ENCODE measurements at places on chromosomes 6 and 20.

DNA sequence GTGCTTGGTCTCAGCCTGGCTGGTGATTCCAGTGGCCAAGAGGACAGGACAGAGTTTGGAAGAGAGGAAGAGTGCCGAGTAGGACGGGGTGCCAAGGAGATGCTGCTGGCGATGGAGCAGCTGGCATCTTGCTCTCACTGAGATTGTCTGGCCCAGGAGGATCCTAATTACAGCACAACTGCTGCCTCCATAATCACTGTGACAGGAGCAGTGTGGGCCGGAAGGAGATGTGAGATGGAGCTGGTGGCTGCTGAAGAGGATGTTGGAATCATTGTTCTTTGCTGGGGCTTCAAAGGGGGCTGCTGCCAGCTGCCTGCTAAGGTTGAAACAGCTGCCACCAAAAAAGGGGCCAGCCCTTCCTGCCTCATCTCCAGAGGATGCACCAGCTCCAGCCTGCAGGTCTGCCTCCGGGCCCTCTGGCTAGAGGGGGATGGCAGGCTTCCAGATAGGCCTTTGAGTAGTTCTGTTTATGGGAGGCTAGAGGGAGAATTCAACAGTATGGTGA lies 214.4 kb downstream of the RNF144B start:
- no peak for DNase-seq

DNA sequence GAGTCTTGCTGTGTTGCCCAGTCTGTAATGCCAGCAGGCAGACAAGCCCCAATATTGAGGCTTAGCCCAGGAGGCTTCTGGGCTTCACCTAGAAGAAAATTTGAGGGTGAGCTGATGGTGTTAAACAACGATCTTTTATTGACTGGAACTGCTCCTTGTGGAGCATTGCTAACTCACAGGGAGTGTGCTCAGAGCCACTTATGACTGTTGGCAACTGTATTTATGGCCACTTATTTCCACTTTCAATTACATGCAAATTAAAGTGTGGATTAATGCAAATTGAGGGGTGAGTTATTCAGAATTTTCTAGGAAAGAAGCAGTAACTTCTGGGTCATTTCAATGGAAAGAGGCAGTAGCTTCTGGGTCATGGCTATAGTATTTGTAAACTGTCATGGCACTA lies 317.2 kb upstream of the FKBP1C start:
- no peak for DNase-seq

DNA sequence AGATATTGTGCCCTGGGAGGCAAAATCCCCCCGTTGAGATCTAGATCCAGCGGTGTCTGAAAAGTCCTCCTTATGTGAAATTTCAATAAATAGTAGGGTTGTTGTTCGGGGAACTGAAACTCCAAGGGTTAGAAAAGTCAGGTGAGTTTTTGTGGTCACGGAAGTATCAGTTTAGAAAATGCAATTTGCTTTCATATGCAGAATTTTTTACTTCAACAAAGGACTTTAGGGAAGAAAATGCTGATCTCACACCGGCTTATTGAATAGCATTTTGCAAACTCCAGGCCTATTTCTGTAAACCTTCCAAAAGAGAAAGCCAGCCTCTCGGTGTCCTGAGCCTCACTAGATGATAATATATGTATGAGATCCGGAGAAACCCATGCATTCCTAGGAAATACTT lies 254.7 kb downstream of the TSHZ2 start:
- no peak for DNase-seq

- DNase-seq = no peak
Measured at GRCh38 chr20:11726026-11726425, 191.7 kb upstream of the BTBD3 start.

DNA sequence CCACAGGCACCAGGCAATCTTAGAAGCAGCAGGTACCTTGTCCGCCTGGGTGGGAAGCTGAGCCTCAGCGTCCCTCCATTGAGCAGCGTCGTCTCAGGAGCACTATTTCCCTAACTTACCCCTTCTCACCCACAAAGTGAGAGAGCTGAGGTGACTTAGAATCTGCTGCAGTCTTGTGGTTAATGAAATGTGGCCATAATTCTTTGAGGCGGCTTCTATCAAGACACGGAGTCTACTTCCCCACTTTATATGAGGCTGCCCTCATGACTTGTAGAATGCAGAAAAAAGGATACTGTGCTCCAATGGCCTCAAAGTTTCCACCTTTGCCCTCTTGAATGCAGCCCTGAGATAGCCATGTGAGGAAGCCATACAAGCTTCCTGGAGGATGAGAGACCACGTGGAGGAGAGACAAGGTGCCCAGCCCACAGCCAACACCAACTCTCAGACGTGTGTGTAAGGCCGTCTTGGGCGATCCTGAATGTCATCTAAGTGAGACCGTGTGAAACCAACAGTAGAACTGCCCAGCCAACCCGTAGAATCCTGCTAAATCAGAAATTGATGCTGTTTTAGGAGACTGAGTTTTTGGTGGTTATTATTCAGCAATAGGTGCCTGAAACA lies 9.1 kb upstream of the TAGAP start:
- no peak for DNase-seq

- DNase-seq = no peak
Measured at GRCh38 chr6:39840781-39841180, 48.6 kb downstream of the DAAM2 start.

DNA sequence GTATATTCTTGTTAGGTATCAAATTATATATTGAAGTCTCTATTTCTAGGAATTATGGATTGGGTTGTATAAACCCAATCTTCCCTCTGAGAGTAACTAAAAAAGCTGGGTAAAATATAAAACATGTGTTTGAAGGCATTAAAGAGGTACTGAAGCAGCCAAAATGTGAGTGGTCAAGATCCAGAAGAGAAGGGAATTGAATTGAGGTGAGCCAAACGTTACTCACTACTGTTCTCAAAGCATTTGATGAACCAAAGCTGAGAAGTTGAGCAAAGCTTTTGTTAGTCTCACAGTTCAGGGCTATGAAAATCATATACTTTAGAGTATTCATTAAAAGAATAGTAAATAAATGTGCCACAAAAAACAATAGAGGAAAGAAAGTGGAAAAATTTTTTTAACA lies 365.8 kb downstream of the BCKDHB start:
- no peak for DNase-seq

- no peak for DNase-seq
Measured at GRCh38 chr6:157726892-157727628, 96.0 kb upstream of the SNX9 start.

DNA sequence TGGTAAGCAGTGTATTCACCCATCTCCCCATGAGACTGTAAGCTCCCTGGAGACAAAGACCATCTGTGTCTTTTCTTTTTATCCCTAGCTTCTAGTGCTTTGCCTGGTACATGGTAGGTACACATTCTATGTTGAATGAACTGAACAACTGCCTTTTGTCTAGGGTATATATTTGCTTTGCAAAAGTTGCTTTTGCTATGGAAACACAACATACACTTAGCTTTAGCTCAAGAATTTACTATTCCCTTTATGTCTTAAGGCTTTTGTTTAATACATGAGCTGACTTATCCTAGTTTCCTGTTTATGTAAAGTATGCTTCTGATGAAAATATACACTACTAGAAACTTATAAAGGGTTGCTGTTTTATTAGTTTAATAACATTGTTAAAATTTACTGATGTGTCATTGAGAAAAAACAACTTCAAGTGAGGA lies 198.2 kb downstream of the PRL start:
- DNase-seq = no peak

DNA sequence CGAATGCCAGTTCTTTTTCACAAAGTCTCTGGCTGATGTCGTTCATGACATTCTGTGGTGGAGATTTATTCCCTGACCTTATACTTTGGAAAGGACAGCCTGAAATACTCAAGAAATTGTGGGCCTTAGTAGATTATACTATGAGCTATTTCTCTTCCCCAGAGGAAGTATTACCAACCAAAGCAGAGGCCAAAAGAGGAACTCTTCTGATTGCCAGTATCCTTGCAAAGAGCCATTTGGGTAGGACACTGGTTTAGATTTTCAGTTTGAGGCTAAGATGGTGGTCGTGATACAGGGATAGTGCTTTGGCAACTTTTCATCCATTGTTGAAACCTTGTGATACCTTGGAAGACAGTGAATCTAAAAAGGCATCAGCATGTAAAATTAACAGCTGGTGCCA lies 327.3 kb downstream of the HACE1 start:
- no peak for DNase-seq

DNA sequence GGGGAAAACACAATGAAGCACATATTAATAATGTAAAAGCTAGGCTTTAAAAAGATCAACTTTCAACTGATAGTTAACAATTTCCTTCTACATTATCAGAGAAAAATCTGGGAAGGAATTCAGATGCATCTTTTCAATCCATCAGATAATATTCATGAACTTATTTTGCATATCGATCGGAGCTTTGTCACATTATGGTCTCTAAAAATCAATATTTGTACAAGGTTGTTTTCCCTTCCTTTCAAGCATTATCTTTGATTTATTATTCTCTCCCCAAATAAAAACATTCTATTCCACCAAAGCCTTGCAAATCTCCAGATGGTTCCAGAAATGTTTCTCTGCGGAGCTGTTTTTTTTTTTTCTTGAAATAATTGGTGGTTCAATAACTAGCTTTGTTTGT lies 101.9 kb downstream of the GPR63 start:
- no peak for DNase-seq

GRCh38 chr6:112193117-112193516 lies 61.2 kb downstream of the LAMA4 start:
- no peak for DNase-seq

DNA sequence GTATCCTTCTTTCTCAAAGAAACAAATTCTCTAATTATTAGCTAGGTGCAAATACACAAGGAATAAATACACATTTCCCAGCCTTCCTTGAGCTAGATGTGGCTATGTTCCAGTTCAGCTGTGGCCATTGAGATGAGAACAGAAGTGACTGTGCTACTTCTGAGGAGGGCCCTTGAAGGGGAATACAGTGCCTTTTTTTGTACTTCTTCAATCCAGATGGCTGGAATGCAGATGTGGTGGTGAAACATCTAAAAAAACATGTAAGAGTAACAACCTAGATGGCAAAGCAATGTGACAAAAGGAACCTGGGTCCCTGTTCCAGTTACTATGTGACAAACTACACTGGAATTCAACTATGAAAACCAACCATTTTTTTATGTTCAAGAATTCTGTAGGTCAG lies 115.4 kb upstream of the DST start:
- no peak for DNase-seq

- DNase-seq = no peak
Measured at GRCh38 chr20:6140947-6141346, 18.1 kb upstream of the FERMT1 start.

GRCh38 chr6:166308033-166308768 lies at the start of gene PRR18:
TSS of gene PRR18 (minus strand) at chr6:166308392. CDS start at chr6:166308142, 250 bp downstream.
- no peak for DNase-seq

DNA sequence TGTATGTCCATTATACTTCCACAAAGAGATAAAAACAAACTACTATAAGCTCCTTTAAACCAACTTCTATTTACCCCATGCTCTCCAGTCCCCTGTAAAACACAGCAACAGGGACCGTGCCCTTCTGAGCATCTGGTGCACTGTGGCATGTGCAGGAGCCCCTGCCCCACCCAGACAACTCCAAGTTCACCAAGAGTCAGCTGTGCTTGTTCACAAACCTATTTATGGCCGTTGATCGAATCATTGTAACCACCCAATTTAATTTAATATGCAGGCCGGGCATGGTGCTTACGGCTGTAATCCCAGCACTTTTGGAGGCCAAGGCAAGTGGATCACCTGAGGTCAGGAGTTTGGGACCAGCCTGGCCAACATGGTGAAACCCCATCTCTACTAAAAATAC lies 13.7 kb upstream of the BLCAP start:
- DNase-seq = no peak

GRCh38 chr6:27133281-27134227 lies 113.9 kb upstream of the PRSS16 start:
- no peak for DNase-seq

DNA sequence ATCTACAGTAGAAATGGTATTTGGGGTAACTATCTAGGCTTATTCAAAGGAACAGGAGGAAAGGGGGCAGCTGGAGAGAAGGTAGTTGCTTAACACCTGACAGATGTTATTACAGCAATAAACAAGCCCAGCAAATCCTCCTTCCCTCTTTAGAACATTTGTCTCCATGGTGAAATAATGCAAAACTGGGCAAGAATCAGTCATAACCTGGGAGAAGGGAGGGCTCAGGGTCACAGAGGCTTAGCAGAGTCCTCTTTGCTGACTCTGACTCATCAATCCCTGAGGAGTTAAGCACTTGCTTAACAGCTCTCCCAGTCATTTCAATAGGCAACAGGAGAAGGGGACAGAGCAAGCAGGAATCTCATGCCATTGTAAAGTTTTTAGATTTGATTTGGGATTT lies 230.3 kb downstream of the IBTK start:
- DNase-seq = no peak

DNA sequence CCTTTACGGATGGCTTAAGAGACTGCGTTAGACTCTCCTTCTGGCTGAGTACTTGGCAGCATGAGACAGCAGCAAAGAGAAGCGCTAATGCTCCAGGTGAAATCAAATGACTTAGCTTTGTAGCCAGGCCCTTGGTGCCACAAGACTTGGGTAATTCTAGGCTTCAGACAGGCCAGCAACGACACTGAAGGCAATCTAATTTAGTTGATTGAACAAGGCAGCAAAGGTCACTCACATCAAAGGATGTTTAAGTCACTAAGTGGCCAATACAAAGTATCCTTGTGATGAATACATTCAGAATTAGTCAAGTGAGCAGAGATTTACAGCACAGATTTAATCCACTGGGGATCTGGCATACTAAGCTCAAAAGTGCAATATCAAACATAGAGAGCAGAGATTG lies 113.2 kb downstream of the FAM83B start:
- no peak for DNase-seq

DNA sequence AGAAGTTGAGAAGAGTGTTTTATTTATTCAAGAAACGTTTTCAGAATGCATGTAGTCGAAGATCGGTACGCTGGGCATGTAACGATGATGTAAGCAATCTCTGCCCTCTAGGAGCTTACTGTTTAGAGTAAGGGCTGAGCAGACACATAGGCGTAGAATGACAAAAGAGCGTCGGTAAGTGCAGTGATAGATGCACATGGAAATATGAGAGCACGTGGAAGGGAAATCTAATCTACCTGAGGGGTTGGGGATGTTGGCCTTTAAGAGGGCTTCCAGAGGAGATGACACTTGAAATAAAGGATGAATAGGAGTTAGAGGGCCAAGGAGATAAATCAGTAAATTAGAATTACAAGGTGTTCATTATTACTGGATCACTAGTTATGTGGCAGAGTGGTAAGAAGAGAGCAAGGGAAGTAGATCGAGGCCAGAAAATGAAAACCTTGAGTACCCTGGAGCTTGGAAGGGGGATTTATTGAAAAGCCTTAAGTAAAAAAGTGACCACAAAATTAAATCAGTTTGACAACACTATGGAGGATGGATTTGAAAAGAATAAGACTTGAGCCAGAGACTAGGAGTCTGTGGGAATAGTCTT lies 782 bp downstream of the TRMT11 start:
- no peak for DNase-seq

GRCh38 chr6:73710470-73710869 lies 14.5 kb downstream of the CD109 start:
- no peak for DNase-seq

Measured in 8988T (cell line).